ENCODE measurements at places on chromosomes 1 and 21. TPM values are rescaled to one million over a fixed set of nuclear protein-coding genes. Genes with fewer than 3 reads are reported as not detected.

DDAH1 gene
- 0.07 TPM for total RNA-seq

- no peak for DNase-seq
These were observed 233.0 kb upstream of the KAZN start for GRCh38 chr1:14365301-14365988.

DNA sequence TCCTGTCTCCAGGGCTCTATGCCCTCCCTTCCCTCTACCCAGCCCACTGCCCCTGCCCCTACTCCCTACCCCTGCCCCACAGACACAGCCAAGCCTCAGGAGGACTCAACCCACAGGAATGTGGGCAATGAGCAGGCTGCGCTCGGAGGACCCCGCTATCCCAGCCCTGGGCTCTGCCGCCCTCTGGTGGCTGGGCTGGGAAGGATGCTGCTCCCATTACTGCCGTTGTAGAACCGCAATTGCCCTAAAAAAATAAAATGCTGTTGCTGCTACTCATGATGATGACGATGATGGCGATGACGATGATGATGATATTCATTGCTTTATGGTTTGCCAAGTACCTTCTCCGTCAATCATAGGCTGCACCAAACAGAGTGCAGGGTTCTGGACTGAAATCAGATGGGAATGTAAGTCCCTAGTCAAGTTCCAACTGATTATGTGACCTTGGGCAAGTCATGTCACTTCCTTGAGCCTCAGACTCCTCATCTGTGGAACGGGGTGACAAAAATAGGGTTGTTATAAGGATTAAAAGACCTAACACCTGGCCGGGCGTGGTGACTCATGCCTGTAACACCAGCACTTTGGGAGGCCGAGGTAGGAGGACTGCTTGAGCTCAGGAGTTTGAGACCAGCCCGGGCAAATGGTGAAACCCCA is 24.6 kb downstream of the ARHGEF19 start:
- peak; percentile 83 for DNase-seq

- DNase-seq: no peak
These were observed 190.5 kb downstream of the PTPRU start for GRCh38 chr1:29426701-29427279.

DNA sequence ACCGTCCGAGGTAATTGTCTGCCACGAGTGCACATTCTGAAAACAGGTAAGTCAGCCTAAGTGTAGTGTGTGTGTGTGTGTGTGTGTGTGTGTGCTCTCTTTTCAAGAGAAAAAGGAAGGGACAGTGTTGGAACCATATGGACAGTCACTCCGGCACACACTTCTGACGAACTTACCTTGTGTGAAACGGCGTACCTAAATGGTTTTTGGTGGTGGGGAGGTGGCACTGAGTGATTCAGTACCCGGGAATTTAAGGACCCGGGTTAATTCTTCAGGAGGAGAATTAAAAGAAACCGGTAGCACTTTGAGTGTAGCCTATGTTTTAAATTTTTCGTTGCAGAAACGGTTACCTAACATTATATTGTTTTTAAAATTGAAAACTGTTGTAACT is 286 bp downstream of the ODR4 start:
- DNase-seq: no peak
